Spinal cord (tissue), 10 donors: ENCODE measurements at places on chromosomes 6 and 20.

GRCh38 chr6:54646069-54646950, 200.3 kb upstream of the FAM83B start:
- DNase-seq = no peak
- no peaks in the 10 kb centered on the region for H3K36me3 ChIP-seq
- H3K4me1 ChIP-seq = no peaks in the 10 kb centered on the region
- no peak overlapping the region for H3K4me3 ChIP-seq
- peak overlapping the region; percentile 11 for H3K27ac ChIP-seq

DNA sequence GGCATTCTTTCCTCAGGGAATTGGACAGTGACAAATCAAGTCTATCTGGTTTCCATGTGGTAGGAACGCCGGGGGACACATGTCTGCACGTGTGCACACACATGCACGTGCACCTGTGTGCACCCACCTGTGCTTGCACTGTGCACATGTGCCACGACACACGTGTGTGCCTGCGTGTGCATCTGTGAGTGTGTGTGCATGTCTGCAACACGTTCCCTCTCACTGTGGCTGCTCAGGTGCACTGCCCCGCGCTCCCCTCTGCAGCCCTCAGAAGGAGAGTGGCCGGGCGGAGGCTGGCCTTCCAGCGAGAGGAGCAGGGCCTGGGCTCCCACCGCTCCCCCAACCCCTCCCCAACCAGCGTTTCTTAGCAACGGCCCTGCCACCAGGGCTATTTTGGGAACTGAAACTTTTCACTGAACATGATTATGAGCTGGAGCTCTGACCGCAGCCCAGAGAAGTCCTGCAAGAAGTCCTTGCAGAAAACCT, 147.8 kb downstream of the PHACTR3 start:
- no peak for DNase-seq
- no peak overlapping the region for H3K27ac ChIP-seq
- H3K4me3 ChIP-seq = no peak overlapping the region
- peaks cover 50% of the 10 kb centered on the region for H3K4me1 ChIP-seq
- peaks cover 59% of the 10 kb centered on the region for H3K36me3 ChIP-seq

GRCh38 chr6:22227824-22228610, 68.8 kb downstream of the PRL start:
- DNase-seq = no peak
- no peaks in the 10 kb centered on the region for H3K27me3 ChIP-seq
- H3K36me3 ChIP-seq = no peaks in the 10 kb centered on the region
- no peak overlapping the region for H3K27ac ChIP-seq
- no peaks in the 10 kb centered on the region for H3K4me1 ChIP-seq
- H3K4me3 ChIP-seq = no peak overlapping the region

DNA sequence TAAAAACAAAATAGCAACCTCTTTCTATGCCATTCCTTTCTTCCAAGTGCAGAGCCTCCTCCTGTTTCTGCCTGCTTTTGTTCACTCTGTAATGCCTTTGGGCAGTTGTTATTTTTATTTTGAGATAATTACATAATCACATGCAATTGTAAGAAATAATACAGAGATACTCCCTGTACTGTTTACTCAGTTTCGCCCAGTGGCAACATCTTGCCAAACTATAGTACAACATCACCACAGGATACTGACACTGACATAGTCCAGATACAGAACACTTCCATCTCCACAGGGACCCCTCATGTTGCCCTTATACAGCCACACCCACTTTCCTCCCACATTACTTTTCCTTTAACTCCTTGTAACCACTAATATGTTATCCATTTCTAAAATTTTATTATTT, 59.7 kb downstream of the BANF2 start:
- H3K36me3 ChIP-seq = no peaks in the 10 kb centered on the region
- no peak for DNase-seq
- H3K4me1 ChIP-seq = no peaks in the 10 kb centered on the region
- no peak overlapping the region for H3K27ac ChIP-seq
- no peaks in the 10 kb centered on the region for H3K27me3 ChIP-seq

DNA sequence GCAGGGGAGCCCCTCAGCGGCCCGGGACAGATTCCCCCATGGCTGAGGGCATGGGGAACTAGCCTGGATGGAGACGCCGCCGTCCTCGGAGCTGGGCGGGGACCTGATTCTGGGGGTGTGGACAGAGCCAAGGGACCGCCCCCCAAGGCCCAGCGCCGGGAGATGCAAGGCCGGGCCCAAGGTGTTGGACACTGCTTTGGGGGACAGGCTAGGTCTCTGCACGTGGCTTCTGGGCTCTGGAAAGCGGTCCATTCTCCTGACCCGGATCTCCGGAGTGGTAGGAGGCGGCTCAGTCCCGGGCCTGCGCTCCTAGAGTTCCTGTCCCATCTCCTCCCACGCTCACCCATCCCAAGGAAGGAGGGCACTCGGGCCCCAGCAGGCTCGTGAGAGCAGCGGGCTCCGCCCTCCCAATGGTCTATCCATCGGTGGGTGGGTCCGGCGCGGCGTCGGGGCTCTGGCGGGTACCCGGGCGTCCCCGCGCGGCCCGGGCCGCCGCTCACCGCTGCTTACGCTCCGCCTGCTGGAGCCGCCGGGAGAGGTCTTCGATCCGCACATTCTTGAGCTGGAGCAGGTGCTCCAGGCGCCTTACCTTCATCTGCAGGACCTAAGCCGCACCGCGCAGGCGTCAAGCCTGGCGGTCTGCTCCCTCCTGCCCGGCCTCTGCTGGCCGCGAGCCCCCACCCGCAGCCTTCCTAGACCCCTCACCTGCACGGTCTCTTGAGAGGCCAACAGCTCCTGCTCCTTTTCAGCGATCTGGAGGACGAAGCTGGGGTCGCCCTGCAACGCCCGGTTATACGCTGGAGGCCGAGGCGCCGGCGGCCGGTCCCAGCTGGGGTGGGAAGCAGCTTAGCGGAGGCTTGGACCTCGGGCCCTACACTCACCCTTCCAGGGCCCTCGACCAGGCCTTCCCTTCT, 3.3 kb downstream of the SPEF1 start:
- no peak overlapping the region for H3K27ac ChIP-seq
- DNase-seq = no peak
- peaks cover 1% of the 10 kb centered on the region for H3K36me3 ChIP-seq
- H3K27me3 ChIP-seq = peaks cover 21% of the 10 kb centered on the region
- H3K4me3 ChIP-seq = peak overlapping the region; percentile 47
- peaks cover 33% of the 10 kb centered on the region for H3K4me1 ChIP-seq

DNA sequence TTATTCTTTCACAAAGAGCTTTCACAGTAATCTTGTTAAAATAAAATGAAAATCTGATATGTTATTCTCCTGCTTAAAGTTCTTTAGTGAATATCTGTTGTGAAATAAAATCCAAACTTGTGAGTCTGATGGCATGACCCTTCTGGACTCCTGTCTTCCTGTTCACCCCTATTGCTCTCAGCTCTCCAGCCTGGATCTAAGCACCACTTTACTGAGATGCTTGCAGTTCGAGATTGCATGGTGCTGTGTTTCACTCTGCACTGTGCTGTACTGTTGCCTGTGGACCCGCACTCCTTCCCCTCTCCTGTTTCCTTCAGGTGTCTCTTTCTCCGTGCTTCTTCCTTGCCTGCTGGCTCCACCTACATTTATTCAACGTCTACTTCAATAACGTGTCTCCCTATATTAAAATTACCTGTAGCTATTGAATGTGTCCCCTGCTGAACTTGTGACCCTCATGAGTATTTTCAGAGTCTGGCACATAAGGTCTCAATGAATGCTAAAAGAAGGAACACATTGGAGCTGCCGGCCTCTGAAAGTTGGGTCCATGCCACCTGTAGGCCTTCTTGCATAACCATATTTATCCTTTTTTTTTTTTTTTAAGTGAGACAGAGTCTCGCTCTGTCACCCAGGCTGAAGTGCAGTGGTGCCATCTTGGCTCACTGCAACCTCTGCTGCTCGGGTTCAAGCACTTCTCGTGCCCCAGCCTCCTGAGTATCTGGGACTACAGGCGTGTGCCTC, 100.1 kb downstream of the ARID1B start:
- H3K27me3 ChIP-seq = no peaks in the 10 kb centered on the region
- no peak overlapping the region for H3K27ac ChIP-seq
- H3K4me1 ChIP-seq = peaks cover 13% of the 10 kb centered on the region
- no peak overlapping the region for H3K4me3 ChIP-seq

GRCh38 chr6:68296126-68296525, 339.0 kb upstream of the ADGRB3 start:
- H3K27ac ChIP-seq = no peak overlapping the region
- H3K4me1 ChIP-seq = no peaks in the 10 kb centered on the region
- H3K4me3 ChIP-seq = no peak overlapping the region
- no peak for DNase-seq

GRCh38 chr6:16739329-16739801, 21.9 kb downstream of the ATXN1 start:
- peaks cover 1% of the 10 kb centered on the region for H3K4me1 ChIP-seq
- no peaks in the 10 kb centered on the region for H3K36me3 ChIP-seq
- H3K4me3 ChIP-seq = no peak overlapping the region

- DNase-seq = no peak
- H3K27me3 ChIP-seq = peaks cover 14% of the 10 kb centered on the region
- no peak overlapping the region for H3K4me3 ChIP-seq
These were observed 27.0 kb downstream of the ZNF311 start for GRCh38 chr6:28978133-28978491.

GRCh38 chr6:3726421-3726820, 25.1 kb downstream of the PXDC1 start:
- no peak overlapping the region for H3K27ac ChIP-seq
- H3K36me3 ChIP-seq = peaks cover 46% of the 10 kb centered on the region
- peaks cover 44% of the 10 kb centered on the region for H3K4me1 ChIP-seq
- no peaks in the 10 kb centered on the region for H3K27me3 ChIP-seq
- DNase-seq = no peak

DNA sequence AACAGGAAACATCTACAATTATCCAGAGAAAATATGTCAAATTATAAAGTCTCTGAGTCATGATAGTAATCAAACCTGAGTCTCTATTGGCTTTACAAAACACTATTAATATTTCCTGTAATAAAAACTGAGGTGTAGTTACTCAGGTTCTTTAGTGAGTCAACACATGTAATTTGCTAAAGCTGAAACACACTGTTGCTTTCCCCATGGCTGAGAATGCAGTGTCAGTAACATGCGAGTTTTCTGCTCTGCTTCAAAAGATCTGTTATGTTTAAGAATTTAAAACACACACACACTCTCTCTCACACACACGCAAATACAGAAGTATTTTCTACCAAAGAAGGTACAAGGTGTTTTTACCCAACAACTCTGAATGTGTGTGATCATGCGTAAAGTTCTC, 38.6 kb downstream of the ATXN1 start:
- no peak overlapping the region for H3K4me3 ChIP-seq
- H3K4me1 ChIP-seq = peaks cover 5% of the 10 kb centered on the region
- H3K36me3 ChIP-seq = no peaks in the 10 kb centered on the region
- H3K27me3 ChIP-seq = no peaks in the 10 kb centered on the region
- no peak for DNase-seq
- H3K27ac ChIP-seq = no peak overlapping the region

DNA sequence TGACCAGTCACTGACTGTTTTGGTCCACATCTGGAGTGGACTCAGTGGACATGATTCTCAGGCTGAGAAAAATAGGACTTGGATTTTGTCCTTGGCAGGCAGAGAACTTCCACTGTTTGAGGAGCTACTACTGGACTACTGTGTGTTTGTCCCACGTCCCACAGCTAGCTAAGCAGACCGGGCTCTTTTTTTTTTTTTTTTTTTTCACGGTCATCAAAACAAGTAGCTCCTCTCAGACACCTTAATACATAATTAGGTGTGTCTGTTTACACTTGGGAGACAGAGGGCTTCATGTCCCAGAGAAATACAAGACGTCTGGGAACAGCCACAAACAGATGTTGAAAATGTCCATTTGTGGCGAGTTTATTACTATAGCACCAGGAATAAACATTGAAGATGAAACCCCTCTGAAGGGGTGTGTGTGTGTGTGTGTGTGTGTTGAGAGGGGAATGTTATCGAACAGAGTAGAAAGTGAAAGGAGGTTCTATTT, 155.0 kb upstream of the SUPT3H start:
- no peaks in the 10 kb centered on the region for H3K36me3 ChIP-seq
- no peak overlapping the region for H3K4me3 ChIP-seq
- DNase-seq = no peak

DNA sequence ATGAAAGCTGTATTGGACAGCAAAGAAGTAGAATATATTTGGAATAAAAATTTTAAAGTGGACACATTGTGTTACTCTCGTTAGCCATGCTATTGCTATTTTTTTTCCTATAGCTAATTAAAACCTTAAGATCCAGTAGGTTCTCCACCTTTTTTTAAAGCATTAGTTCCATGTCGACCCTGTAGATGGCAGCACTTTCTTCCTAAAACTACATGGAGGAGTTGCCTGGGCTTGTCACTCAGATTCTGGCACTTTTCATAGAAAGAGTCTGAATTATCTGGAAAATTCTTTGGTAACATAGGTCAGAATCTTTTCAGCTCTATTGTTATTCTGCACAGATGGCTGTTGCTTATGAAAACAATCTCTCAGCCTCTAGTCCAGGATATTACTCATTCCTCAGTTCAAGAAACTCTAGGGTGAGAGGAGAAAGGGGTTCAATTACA, 42.0 kb upstream of the ESR1 start:
- no peak overlapping the region for H3K4me3 ChIP-seq
- peaks cover 4% of the 10 kb centered on the region for H3K4me1 ChIP-seq
- H3K27me3 ChIP-seq = no peaks in the 10 kb centered on the region
- peak; percentile 82 for DNase-seq

GRCh38 chr6:100881707-100882040, 545 bp upstream of the ASCC3 start:
- peak overlapping the region; percentile 91 for H3K27ac ChIP-seq
- H3K4me1 ChIP-seq = no peaks in the 10 kb centered on the region
- DNase-seq = no peak
- no peaks in the 10 kb centered on the region for H3K36me3 ChIP-seq

DNA sequence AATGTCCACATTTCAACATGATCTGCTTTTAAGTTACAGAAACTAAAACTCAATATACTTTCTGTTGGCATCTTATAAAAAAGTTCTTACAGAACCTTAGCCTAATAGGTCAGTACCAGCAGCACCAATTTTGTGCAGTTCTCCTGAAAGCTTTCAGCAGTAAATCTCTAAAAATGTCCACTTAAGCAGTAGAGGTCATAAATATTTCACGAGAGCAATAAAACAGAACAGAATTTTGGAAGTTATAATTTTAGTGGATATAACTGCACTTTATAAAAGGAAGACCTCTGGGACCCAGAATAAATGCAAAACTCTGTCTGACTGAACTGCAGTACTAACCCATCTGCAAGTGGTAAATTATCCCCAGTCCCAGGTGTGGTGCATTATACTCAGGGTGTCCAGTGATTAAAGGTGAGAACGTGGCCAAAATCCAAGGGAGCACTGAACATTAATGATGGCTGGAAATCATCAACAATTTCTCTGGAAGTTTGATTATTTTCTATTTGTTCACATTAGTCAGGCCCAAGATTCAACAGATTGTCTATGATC, 172.6 kb upstream of the RSPO3 start:
- H3K4me3 ChIP-seq = no peak overlapping the region
- no peaks in the 10 kb centered on the region for H3K4me1 ChIP-seq
- H3K36me3 ChIP-seq = no peaks in the 10 kb centered on the region
- H3K27me3 ChIP-seq = no peaks in the 10 kb centered on the region

DNA sequence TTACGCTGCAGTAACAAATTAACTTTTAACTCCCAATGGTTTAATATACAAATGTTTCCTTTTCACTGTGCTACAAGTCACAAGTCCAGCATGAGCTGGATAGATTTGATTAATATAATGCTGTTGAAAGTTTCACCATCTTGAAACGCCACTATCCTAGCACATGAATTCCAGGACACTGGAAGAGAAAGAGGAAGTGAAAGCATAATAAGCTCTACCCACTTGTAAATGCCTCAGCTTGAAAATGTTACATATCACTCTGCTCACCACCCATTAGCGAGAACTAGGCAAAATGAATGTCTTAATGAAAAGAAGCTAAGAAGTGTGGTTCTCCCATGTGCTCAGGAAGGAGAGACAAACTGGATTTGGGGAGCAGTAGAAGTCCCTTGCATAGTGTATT, 46.9 kb downstream of the PCSK2 start:
- H3K4me1 ChIP-seq = no peaks in the 10 kb centered on the region
- no peak overlapping the region for H3K27ac ChIP-seq
- H3K36me3 ChIP-seq = no peaks in the 10 kb centered on the region
- H3K4me3 ChIP-seq = no peak overlapping the region
